ENCODE measurements at places on chromosomes 3 and 15. TPM values are rescaled to one million over a fixed set of nuclear protein-coding genes. Genes with fewer than 3 reads are reported as not detected.

GRCh38 chr3:129211345-129211744, 27.6 kb upstream of the CNBP start:
- no peak for DNase-seq

- no peak for DNase-seq
These were observed 47.1 kb upstream of the LIPC start for GRCh38 chr15:58384667-58385066.

- DNase-seq = no peak
These were observed 58.9 kb upstream of the EPHA6 start for GRCh38 chr3:96755519-96755918.

GRCh38 chr3:18402239-18402799, 22.8 kb downstream of the SATB1 start:
- no peak for DNase-seq

The ZPLD1 gene
- total RNA-seq = 1.2 TPM

The GPR160 gene
- 24.9 TPM for total RNA-seq

The BOC gene
- total RNA-seq = 22.2 TPM
